T1000 (cell line): ENCODE measurements at places on chromosomes 16 and 17.

DNA sequence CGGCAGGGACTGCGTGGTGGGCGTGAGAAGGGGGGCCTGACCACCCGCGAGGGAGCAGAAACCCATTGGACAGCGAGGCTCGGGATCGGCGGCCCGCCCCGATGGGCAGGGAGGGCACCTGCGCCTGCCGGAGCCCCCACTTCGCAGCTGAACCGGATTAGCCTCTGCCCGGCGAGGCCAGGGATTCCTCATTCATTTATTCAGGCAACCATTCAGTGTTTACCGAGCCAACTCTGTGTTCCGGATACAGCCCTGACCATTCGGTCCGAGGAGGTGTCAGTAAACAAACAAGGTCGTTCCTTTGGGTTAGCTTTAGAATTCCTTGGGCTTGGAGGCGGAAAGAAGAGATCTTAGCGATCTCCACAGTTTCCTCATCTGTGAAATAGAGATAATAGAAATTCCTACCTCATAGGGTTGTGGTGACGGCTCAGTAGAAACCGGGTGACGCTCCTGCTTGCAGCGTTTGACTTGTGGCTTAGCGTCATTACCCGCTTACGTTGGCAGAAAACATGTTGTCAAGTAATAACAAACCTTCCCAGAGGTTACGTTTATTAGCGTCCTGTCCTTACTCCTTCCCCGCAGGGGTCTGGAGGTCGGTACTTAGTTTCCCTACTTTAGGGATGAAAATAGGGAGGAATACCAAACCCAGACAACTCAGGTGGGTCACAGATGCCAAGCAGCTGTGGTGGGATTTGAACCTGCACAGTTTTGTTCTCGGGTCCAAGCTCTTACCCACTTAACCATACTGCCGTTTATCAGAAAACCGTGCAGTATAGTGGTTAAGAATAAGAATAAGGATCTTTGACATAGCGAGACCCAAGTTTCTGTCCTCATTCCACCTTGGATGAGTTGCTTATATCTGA, 893 bp downstream of the POLR3E start:
- peak; percentile 91 for DNase-seq

- no peak for DNase-seq
Measured at GRCh38 chr16:30185683-30186421, 2.5 kb downstream of the CORO1A start.

DNA sequence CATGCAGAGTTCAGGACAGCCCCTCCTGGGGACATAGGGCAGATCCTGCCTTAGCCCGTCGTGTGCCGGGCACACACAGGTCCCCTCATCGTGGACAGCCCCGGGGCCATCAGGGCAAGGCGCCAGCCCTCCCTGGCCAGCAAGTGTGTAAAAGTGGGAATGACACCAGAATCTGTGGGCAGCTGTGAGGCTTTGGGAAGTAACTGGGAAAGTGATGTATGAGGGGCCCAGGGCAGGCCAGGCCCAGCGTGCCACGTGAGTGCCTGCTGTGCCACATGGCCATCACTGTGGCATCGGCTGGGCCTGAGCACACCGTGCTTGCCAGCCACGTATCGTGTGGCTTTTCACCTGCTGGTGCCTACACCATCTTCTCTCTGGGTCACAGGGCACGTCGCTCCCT, 26.6 kb downstream of the ACSF3 start:
- no peak for DNase-seq

GRCh38 chr16:68046106-68046505, 23.0 kb downstream of the DUS2 start:
- DNase-seq = no peak

DNA sequence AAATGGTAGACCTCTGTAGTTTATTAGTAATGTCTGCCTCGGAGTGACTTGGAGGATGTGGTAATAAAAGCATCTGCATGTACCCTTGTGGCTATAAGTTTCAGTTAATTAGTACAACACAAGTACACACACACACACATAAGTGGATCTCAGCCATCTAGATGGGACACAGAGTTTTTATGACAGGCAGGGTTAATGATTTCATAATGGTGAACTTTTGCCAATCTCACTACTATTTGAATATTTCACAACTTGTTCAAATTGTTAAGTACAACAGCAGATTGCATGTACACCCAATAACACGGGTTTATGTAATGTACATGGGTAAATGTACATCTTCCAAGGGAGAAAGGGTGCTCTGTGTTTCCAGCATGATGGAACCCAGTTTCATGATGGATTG, 511.3 kb upstream of the HSBP1 start:
- no peak for DNase-seq

GRCh38 chr17:1605681-1606351, 22.8 kb downstream of the SLC43A2 start:
- no peak for DNase-seq

DNA sequence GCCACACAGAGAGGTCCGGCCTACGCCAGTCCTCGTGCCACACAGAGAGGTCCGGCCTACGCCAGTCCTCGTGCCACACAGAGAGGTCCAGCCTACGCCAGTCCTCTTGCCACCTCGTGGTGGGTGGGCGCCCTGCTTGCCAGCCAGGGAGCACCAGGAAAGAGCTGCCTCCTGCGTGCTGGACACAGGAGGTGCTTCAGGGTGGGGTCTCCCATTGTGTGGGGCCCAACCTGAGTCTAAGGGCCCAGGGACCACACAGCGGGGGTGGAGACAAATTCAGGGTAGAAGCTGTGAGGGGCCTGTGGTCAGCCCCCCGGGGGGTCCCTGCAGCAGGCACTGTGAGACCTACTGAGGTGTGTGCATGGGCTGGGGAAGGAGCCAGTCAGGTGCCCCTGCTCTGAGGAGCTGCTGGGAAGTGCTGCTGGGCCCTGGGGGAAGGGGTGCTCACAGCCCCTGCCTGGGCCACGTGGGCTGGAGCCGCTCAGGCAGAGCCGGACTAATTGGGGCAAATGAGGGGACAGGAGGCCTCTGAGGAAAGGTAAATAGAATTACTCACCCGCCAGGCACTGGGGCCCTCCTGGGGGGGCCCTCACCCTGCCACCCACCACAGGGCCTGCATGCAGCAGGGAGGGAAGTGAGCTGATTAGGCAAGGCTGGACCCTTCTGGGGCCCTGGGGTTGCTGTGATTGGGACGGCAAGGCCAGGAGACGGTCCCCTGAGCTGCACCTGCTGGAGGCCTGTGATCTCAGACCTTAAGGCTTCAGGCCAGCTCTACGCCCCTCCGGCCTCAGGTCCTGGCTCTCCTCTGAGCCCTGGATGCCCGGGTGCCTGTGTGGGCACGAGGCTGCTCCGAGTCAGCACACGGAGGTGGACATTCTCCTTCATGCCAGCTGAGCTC, 11.0 kb downstream of the GCGR start:
- no peak for DNase-seq

- no peak for DNase-seq
Measured at GRCh38 chr16:188674-189073, 8.4 kb downstream of the HBQ1 start.

DNA sequence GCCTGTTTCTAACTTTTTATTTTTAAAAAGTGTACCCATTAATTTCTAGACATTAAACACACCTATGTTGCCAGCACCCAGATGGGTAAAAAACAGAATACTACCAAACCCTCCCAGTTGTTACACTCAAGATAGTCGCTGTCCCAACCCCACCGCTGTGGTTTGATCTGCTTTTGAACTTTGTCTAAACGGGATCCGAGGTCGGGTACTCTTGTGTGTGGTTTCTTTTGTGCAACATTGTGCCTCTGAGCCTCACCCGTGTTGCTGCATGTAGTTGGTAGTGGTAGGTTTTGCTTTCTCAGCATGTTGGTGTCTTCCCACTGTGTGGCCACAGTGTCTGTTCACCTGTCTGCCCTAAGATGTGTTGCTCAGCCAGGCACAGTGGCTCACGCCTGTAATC, 4.3 kb downstream of the KLHL36 start:
- DNase-seq = no peak

GRCh38 chr17:34389126-34389750, 26.2 kb upstream of the CCL1 start:
- DNase-seq = no peak

GRCh38 chr17:47663912-47664623, 14.3 kb downstream of the KPNB1 start:
- DNase-seq = peak; percentile 23

DNA sequence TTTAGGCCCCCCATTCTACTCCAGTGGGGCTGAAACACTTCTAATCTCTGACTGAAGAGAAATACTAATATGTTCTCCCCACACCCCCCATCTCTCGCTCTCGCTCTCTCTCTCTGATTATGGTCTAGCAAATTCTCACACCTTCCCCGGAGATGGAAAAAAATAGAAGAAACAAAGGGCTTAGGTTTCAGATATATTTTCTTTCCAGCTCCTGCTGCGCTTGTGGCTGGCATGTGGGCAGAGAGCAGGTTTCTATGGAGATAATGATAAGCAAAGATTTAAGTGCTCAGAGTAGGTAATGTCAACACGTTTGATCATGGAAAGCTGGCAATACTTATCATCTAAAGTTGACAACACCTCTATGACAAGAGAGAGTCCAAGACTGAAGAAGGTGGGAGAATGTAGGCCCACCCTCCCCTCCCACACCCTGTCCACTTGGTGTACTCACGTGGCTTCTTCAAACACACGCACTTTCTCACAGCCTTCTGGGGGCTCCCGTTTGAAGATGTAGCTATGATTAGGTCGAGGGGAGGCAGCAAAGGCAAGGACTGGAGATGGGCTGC, 8.0 kb upstream of the SLC35B1 start:
- DNase-seq = no peak

DNA sequence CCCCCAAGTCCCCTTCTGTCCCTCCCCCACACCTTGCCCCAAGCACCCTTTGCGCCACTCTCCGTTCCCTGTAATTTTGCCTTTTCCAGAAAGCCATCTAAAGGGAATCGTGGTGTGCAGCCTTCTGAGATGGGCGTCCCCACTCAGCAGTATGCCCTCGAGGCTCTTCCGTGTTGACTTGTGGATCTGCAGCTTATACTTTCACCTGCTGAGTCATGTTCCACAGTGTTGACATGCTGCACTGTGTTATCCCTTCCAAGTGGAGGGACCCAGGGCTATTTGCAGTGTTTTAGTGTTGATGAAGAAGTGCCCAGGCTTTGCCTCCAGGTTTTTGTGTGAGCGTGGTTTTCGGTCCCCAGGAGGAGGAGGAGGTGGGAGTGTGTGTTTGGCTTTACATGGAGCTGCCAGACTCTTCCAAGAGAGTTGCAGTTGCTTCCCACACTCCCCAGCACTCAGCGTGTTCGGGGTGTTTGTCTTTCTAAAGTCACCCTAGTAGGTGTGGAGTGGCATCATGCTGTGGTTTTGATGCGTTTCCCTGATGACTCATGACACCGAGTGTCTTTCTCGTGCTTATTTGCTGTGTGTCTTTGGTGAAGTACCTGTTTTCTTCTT, 32.1 kb upstream of the JPT2 start:
- DNase-seq = peak; percentile 46

DNA sequence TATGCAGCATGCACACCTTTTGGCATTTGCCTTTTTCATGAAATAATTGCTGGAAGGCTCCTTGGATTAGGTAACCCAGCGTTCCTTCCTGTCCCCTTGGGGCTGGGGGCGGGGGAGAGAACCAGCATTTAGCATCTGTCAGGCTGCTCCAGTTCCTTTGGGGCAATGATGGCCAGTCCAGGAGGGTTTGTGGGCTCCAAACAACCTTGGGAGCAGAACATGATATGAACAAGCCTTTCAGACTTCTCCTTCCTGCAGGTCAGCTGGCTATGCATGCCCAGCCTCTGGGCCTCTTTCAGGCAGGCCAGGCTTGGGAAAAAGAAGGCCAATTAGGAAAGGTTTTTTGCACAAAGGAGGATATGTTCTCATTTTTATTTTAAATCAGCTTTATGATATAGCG, 1.1 kb upstream of the SMTNL2 start:
- no peak for DNase-seq
